Left colon (tissue), 2 donors: ENCODE measurements at places on chromosomes 2 and 18. TPM values are rescaled to one million over a fixed set of nuclear protein-coding genes. Genes with fewer than 3 reads are reported as not detected.

Gene ZNF236
- 13.0 TPM for total RNA-seq

Gene ESPNL
- total RNA-seq: 0.06 TPM

Gene CD8B2
- 0.08 TPM for total RNA-seq

Gene CFAP65
- 0.39 TPM for total RNA-seq

Gene DSC1
- not detected for total RNA-seq

Gene NOSTRIN
- 55.6 TPM for total RNA-seq

Gene SETBP1
- 10.2 TPM for total RNA-seq

Gene PPP3R1
- 56.3 TPM for total RNA-seq

Gene IL37
- 0.64 TPM for total RNA-seq

Gene ABCB11
- total RNA-seq: 4.1 TPM

Gene CNGA3
- 1.3 TPM for total RNA-seq

Gene KCNG3
- total RNA-seq: 3.3 TPM

Gene AGXT
- 3.0 TPM for total RNA-seq

Gene TET3
- 29.4 TPM for total RNA-seq

Gene BBS5
- 1.4 TPM for total RNA-seq

Gene CFC1
- total RNA-seq: 0.73 TPM
